ENCODE measurements at places on chromosomes 7 and 10. TPM values are rescaled to one million over a fixed set of nuclear protein-coding genes. Genes with fewer than 3 reads are reported as not detected.

SPDYE17 gene
- polyA plus RNA-seq = not detected

HOXA7 gene
- polyA plus RNA-seq = not detected

MSMB gene
- not detected for polyA plus RNA-seq

NKX2-3 gene
- not detected for polyA plus RNA-seq

IDI2 gene
- polyA plus RNA-seq = not detected

GARIN1A gene
- 1.2 TPM for polyA plus RNA-seq

NRG3 gene
- 0.11 TPM for polyA plus RNA-seq

PROSER2 gene
- polyA plus RNA-seq = 0.86 TPM

RPEL1 gene
- polyA plus RNA-seq = 0.08 TPM

PHKG1 gene
- 0.91 TPM for polyA plus RNA-seq

PRSS37 gene
- polyA plus RNA-seq = not detected

CLCN1 gene
- 0.12 TPM for polyA plus RNA-seq

SH2B2 gene
- polyA plus RNA-seq = 4.7 TPM

CH25H gene
- not detected for polyA plus RNA-seq

ITGA8 gene
- not detected for polyA plus RNA-seq

FAM131B gene
- 43.6 TPM for polyA plus RNA-seq

ABCC2 gene
- 0.48 TPM for polyA plus RNA-seq

SLC26A5 gene
- polyA plus RNA-seq = not detected

DEPP1 gene
- 5.3 TPM for polyA plus RNA-seq

TPK1 gene
- polyA plus RNA-seq = 3.3 TPM

JAKMIP3 gene
- 0.02 TPM for polyA plus RNA-seq

FKBP6 gene
- polyA plus RNA-seq = not detected

CYP2C19 gene
- polyA plus RNA-seq = not detected

OPN1SW gene
- 0.05 TPM for polyA plus RNA-seq

CNTNAP2 gene
- 3.4 TPM for polyA plus RNA-seq

CYP26A1 gene
- not detected for polyA plus RNA-seq
